ENCODE measurements at places on chromosomes 1 and 21.

GRCh38 chr21:42231756-42232155, 12.8 kb downstream of the ABCG1 start:
- DNase-seq, result no peak

DNA sequence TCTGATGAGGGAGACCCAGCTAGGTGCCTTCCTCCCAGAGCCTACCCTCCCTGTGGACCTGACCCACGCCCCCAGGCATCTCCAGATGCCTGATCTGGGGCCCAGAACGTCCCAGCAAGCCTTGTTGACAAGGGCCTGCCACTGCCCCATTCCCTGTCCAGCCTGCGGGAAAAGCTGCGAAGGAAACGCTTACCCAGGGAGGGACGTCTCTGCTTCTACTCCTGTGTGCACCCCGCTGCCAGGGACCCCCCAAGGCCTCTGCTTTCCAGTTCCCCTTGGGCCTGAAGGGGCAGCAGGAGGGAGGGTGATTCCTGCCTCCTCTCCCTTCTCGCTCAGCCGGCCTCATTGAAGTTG, 11.6 kb upstream of the CLSTN1 start:
- no peak for DNase-seq

DNA sequence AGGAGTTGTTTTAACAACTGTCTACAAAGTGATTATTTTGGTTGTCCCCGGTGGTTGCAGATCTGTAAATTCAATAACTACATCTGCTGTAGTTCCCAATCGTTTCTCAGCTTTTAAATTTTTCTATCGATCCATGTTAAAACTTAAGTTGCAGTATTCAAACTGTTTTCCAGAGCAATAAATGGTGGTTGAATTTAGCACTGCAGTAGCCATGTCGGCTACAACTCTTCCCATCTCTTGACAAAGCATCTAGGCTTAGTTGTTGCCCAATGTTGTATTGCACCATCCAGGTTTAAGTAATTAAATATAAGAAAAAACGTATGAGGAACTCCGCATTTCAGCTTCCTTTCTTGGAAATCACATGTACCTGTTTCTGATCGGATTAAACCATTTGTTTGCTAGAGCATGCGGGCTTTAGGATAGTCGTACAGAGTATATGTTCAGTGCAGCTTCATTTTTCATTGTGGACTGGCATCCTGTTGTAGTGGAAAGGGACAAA, 996 bp downstream of the CNIH4 start:
- DNase-seq, result no peak

DNA sequence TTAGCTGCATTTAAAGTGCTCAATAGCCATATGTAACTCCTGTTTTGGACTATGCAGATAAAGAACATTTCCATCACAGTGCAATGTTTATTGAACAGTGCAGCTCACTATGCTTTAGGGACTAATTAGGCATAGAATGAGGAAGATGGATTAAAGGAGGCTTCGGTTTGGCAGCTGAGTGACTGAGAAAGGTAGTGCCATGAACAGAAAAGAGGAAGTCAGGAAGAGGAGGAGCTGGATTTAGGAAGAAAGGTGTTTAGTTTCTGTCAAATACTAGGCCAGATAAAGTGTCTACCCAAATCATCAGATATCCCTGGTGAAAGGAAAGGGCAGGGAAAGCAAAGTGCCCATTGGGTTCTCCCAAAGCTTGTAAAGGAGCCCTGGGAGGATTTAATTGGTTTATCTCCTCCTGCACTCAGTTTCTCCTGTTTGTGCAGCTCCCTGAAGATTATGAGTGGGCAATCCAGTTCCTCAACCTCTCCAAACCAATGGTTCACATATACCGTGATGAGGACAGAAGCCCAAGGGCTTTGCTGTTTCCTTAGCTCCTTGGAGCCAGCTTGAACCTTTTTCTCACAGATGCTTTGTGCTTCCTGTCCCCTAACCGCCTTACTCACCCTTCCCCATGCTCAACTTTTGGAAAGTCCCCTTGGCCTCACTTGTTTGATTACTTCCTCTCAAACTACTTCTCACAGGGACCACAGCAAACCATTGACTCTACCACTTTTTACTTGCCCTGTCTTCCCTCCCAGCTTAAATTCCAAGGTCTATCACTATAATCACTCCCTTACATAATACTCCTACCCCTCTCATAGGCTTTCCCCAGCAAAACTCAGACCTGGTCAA, 3.5 kb upstream of the RAP1A start:
- no peak for DNase-seq

- no peak for DNase-seq
These were observed 270.4 kb upstream of the B3GALT2 start for GRCh38 chr1:193456811-193457280.

- no peak for DNase-seq
These were observed 601.6 kb upstream of the USP24 start for GRCh38 chr1:55816456-55817426.

GRCh38 chr21:16072221-16072620, 342.4 kb downstream of the USP25 start:
- no peak for DNase-seq

DNA sequence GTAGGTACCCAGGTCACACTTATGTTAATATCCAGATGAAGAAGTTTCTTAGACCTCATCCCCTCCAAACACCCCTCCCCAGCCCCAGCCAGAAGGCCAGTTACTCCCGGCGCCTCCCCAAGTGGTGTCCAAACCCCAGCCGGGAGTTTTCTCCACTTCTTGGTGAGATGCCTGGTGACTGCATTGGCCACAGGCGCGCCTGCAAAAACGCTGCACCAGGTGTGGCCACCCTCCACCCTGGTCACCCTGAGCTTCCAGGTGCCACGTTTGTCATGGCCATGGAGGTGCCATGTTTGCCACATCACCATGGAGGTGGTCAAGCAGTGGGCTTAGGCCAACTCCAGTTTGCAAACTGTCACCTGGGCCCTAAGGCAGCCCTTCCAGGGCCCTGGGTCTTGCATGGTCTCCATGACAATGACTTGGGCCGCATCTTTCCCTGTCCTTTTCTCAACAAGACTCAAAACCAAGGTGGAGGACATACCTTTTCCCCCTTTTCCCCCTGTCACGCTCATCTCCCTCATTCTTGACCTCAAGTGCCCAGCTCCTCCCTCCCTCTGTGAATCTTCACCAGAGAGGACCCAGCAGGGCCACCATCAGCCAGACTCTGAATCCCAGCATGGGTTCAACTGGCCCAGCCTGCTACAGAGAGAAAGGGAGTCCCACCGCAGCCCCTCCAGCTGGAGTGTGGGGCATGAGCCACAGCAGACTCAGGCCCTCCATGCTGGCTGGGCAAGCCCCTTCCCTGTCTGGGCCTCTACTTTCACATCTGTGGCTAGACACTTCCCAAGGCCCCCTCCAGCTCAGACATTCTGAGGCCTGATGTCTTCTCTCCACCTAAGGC, 125.9 kb upstream of the ZBTB40 start:
- no peak for DNase-seq

DNA sequence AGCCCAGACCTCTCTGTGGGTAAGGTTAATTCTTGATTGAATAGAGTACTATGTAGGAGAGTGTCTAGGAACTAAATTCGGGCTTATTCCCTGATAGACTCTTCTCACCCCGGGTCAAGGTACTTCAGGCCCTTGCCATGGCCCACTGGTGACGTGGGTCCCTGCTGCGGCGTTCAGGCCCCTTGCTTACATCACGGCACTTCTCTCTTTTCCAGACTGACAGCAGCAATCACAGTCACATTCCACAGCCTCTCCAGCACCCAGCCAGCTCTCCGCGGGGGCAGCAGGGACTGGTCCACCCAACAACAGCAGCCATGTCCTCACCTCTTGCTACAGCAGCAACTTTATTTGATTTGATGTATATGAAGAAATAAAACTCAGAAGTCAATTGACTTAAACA, 401.2 kb upstream of the VAMP3 start:
- no peak for DNase-seq

DNA sequence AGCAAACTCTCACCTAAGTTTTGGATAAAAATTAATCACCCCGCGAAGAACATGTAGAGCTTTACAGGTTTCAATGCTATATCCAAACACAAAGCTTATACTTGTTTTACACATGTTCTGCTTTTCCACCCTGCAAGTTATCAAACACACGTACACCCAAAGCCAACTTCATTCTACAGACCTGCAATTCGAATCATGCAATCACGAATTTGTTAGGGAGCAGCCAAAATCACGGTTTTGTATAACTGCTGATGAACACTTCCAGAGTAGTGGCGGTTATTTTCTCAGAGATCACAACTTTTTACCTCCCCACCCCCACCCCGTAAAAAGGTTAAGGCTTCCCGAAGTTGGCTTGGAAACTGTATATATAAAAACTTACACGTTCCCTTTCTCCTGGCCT, 1.4 kb downstream of the HMGN1 start:
- DNase-seq, result no peak

DNA sequence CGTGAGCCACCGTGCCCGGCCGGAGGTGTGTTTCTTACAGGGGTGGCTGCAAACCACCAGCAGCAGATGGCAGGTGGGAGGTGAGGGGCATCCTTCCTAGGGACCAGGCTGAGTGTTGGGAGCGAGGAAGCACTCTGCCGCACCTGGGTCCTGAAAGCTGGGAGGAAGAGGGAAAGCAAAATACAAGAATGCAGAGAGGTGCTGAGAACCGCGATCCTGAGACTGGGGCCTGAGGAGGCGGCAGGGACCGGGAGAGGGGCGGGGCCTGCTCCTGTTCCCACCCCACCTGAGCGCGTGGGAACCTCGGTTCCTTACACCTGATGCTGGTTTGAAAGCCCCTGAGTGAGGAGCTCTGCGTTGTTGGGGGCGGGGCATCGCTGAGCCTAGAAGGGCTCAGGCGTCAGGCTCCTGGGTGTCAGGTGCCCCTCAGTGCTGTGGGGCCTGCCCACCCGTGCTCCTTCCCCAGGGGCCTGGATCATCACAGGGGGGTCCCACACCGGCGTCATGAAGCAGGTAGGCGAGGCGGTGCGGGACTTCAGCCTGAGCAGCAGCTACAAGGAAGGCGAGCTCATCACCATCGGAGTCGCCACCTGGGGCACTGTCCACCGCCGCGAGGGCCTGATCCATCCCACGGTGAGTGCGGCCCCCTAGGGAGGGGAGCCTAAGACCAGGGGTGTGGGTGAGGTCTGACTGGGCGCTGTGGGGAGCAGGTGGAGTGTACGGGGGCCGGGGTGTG, 15.5 kb downstream of the TRPM2 start:
- DNase-seq, result no peak

DNA sequence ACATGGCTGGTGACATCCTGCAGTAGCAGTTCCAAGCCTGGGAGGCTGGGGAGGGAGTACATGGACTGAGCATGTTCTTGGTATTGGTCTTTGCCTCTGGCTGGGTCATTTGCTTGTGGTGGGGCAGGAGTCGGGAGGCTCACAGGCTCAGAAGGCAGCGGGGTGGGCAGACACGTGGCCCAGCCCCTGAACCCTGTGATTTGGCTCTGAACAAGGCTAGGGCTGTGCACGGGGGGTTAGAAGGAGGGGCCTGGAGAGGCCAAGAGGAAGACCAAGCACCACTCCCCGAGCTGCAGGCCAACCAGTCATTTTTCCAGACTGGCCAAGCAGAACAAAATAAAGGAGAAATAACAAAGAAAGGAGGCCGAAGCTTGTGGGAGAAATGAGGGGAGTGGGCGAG, 9.7 kb upstream of the PRELP start:
- no peak for DNase-seq

- DNase-seq, result no peak
These were observed 112.8 kb upstream of the ADAMTS5 start for GRCh38 chr21:27079636-27080240.

GRCh38 chr1:49630156-49630555, 393.6 kb downstream of the AGBL4 start:
- DNase-seq, result no peak

DNA sequence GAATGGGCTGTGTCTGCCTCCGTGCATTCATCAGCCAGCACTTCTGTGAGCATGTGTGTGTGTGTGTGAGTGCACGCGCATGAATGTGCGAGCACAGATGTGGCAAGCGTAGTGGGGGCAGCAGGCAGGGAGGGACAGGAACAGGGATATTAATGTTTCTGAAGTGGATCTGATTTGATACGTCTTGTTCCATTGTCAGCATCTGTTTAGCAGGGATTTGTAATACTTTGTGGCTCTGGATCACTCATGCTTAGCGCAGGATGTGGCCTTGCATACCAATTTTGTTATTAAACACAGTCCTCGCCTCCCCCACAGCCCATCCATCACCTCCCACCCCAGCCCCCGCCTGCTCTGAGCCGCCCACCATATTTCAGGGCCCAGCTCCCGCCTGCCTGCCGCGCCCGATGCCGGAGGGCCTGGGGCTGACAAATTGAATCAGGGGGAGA, 52.4 kb downstream of the TMEM53 start:
- DNase-seq, result no peak

DNA sequence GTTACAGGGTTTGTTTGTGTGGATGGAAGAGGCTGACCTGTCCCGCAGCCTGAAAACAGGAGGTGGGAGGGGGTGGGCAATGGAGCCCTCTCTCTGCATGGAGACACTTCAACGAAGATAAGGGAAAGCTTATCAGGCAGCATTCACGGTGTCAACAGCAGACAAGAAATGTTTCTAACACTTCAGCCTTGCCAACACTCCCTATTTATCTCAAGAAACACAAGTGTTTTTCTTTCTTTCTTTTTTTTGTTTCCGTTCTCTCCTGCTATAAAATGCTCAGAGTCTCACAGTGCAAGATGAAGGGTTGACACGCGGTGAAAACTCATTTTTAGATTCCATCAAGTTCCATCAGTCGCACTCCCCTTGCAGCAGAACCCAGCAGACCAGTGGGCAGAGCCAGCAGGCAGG, 594.4 kb downstream of the MATN1 start:
- no peak for DNase-seq

GRCh38 chr1:62800825-62801306, 16.9 kb downstream of the ATG4C start:
- DNase-seq, result no peak

GRCh38 chr1:221212926-221213325, 333.7 kb downstream of the HLX start:
- no peak for DNase-seq

Measured in stimulated activated CD8-positive, alpha-beta memory T cell treated with anti-CD3 and anti-CD28 coated beads, Interleukin-4, amount 100 ng/mL, for 1 hour (primary cell).